ENCODE measurements at places on chromosomes 16 and 17.

- peak; percentile 58 for DNase-seq
These were observed 15.5 kb upstream of the TFAP4 start for GRCh38 chr16:4288148-4288921.

- DNase-seq, result no peak
These were observed 11.3 kb upstream of the MAPT start for GRCh38 chr17:45883063-45883462.

- no peak for DNase-seq
These were observed 5.6 kb downstream of the STAT5B start for GRCh38 chr17:42270596-42270995.

- no peak for DNase-seq
These were observed 42.3 kb upstream of the KLHDC4 start for GRCh38 chr16:87808108-87808507.

DNA sequence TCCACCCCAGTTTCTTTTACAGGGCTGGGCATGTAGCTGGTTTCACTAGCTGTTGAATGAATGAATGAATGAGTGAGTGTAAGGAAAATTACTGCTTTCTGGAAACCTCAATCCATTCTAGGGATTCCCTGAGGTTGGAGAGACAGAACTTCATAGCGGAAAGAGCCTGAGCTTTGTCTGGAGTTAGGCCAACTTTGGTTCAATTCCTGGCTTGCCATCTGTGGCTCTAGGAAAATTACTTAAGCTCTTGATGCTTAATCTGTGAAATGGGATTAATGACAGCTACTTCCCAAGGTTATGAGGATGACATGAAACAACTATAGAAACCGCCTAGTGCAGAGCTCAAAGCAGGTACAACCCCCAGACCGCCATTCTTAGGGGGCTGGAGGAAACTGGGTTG lies 76.3 kb upstream of the AXIN2 start:
- no peak for DNase-seq

DNA sequence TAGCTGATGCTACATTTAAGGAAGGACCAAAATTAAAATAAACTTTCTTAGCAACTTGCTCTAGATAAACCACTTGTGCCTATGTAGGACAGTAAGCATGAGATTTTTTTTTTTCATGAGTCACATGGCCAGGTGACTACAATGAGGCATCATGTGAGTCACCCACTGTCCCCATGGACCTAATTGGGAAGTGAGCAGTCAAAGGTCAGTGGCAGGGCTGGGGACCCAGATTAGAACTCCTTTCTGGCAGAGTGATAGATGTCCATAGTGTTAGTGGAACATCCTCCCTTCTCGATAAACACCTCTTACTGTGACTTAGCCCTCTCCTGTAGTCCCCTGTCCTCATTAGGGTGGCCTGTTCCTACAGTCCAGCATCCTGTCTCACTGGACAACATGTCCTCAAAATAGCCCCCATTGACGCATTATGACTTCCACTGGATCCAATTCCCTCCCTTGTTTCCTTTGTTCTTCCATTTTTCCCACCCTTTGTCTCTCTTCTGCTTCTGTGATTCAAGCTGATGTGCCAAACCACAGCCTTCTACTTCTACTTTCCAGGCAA lies 12.4 kb downstream of the ITGB3 start:
- DNase-seq, result peak; percentile 71

- DNase-seq, result no peak
These were observed 738.8 kb downstream of the WWOX start for GRCh38 chr16:78838276-78838675.

DNA sequence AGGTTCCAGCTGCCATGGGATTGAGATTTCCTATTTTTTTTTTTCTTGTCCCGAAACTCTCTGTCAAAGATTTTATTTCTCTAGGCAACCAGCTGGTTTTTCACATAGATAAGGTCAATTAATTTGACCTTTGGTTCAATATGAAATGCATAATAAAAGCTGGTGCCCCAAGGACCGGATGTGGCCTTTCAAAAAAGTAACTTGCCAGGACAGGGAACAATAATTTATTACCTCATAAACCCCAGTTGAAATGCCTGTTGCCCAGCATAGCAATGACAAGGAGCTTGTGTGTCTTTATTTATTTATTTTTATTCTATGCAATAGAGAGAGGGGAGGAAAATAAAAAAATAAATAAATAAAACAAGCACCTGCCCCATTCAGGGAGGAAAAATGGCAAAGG lies 472.7 kb downstream of the KCNJ2 start:
- no peak for DNase-seq

GRCh38 chr17:35373534-35373983 lies at the start of gene SLFN11:
SLFN11 (minus strand) TSS chr17:35373621; CDS start chr17:35363807, 9,814 bp downstream.
- DNase-seq, result peak; percentile 96

- DNase-seq, result peak; percentile 76
These were observed 103.7 kb downstream of the GOSR1 start for GRCh38 chr17:30580916-30581315.

DNA sequence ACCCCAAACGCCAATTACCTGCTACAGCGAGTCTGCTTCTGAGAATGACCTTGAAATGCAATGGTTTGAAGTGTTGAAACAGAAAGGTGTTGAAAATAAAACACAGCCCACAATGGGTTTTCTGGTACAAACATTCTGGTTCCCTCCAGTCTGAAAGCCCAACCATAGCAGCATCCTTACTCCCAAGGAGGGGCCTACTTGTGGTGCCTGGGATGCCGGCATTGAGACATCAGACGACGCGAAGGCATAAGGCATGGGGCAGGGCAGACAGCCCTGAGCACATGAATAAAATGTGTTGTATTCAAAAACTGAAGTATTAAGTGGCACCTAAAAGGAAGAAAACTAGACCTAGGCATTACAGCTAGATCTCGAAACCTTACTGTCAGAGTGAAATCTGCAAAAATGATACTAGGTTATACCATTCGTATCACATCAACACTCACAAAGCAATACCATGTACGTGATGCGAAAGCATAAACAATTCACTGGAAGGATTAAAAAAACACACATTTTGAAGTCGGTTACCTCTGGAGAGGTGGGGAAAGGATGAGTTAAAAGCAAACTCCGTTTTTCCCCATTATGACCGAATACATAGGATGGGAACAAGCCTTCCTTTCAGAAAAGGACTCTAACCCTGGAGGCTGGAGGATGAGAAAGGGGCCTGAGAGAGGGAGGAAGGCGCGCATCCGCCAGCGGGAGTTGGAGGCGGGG lies 702 bp downstream of the NUDT21 start:
- DNase-seq, result peak; percentile 14

DNA sequence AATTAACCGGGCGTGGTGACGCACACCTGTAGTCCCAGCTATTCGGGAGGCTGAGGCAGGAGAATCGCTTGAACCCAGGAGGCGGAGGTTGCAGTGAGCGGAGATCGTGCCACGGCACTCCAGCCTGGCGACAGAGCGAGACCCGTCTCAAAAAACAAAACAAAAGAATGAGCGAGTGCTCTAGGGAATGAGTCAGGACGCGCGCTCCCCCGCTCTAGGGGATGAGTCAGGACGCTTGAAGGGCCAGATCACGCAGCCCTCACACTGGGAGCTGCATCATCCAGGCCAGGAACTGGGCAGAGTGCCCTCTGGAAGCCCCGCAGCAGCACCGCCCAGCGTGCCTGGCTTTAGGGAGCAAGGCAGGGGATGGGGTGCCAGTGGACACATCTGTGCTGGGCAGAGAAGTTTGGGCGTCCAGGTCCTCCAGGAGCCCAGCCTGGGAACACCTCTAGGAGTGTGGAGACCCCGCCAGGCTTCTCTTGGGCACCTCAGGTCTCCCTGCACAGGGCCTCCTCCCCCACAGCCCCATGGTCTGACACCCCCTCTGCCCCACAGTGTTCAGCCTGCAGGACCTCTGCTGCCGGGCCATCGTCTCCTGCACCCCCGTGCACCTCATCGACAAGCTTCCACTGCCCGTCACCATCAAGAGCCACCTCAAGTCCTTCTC lies 3.9 kb upstream of the WFIKKN1 start:
- DNase-seq, result peak; percentile 95

- peak; percentile 72 for DNase-seq
These were observed 6.2 kb upstream of the MEOX1 start for GRCh38 chr17:43667947-43668348.

- no peak for DNase-seq
These were observed 13.6 kb downstream of the ZFHX3 start for GRCh38 chr16:73034374-73034773.

GRCh38 chr16:87474566-87474996 lies 18.2 kb downstream of the ZCCHC14 start:
- DNase-seq, result no peak

- DNase-seq, result no peak
These were observed 17.0 kb upstream of the CDH15 start for GRCh38 chr16:89154390-89155183.

GRCh38 chr17:53234138-53234537 lies 588.6 kb upstream of the KIF2B start:
- no peak for DNase-seq

GRCh38 chr16:85524630-85525419 lies 88.3 kb upstream of the GSE1 start:
- no peak for DNase-seq

GRCh38 chr17:75876938-75877751 lies 1.2 kb downstream of the TRIM47 start:
- DNase-seq, result peak; percentile 87

GRCh38 chr16:57143149-57143921 lies 42.5 kb downstream of the PSME3IP1 start:
- DNase-seq, result no peak

DNA sequence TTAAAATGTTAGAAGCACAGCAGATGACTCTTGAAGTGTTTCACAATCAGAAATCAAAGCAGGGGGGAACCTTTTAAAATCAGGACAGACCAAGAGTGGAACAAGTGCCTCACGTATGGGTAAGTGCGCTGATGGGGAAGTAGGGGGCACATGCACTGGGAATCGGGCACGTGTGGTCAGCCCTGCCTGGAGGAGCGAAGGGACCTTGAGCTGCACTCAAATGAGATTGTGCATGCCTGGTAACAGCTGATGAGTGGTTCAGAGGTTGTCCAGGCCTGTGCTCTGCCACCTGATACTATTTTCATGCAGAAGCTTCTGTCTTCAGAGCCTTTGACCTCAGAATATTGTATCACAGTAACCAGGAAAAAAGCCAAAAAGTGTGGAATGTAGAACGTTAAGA lies 13.7 kb upstream of the XYLT2 start:
- no peak for DNase-seq
